Pulmonary artery endothelial cell (primary cell): ENCODE measurements at places on chromosomes 5 and 9. TPM values are rescaled to one million over a fixed set of nuclear protein-coding genes. Genes with fewer than 3 reads are reported as not detected.

Gene BRINP1
- 0.11 TPM in 1 of 2 replicates, not detected in the other for total RNA-seq

Gene SLC6A18
- total RNA-seq = not detected in 2 replicates

Gene TTC33
- 14.8 and 16.7 TPM in 2 replicates for total RNA-seq

Gene NCS1
- total RNA-seq = 40.5 and 44.1 TPM in 2 replicates

Gene SLC23A1
- total RNA-seq = not detected in 2 replicates

Gene TMEM174
- 0.07 TPM in 1 of 2 replicates, not detected in the other for total RNA-seq

- no peak for DNase-seq
Observed at GRCh38 chr5:80937584-80938356, 22.4 kb upstream of the RASGRF2 start.

DNA sequence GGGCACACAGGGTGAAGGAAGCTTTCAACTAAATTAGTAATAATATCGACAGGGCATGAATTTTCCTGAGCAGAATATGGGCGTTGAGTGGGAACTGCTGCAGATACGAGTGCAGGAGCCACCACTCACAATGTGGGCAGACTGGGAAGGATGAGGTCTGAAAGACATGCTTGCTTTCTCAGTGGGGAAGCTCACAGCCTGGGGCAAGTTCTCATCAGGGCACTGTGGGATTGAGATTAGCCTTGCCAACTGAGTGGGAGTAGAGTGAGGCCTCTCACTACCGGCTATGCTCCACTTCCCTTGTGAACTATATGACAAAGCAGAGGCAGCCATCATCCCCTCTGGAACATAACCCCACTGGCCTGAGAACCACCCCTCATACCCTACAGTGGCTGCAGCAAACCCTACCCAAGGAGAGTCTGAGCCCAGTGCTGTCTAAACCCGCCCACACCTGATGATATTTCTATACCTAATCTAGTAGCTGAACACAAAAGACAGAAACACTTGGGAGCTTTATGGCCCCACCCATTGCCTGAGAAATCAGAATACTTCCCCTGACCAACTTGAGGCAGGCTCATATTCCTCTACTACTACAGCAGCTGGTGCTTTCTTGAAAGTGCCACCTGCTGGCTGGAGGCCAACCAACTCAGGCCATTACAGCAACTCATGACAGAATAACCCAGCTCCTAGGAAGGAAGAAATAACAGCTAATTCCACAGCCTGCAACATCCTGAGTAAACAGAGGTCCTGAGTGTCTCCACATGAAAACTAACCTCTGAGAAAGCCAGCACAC lies 173.7 kb upstream of the SPEF2 start:
- no peak for DNase-seq

- DNase-seq = no peak
Observed at GRCh38 chr5:11037080-11037479, 276.0 kb upstream of the DAP start.

DNA sequence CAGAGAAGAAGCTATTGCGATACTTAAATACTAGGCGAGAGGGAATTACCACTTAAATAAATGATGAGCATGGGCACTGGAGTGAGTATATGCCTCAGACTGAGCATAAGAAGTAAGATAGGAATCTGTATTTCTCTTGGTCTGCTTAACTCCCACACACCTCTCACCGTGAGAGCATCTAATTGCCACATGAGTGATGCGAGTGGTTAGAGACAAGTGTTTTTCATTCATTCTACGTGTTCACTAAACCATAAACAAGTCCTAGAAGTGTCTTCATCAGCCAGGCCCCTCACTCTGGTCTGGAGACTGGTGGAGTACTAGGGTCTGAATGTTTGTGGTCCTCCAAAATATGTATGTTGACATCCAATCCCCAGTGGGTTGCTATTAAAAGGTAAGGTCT lies 150.2 kb upstream of the SLC12A2 start:
- DNase-seq = no peak

DNA sequence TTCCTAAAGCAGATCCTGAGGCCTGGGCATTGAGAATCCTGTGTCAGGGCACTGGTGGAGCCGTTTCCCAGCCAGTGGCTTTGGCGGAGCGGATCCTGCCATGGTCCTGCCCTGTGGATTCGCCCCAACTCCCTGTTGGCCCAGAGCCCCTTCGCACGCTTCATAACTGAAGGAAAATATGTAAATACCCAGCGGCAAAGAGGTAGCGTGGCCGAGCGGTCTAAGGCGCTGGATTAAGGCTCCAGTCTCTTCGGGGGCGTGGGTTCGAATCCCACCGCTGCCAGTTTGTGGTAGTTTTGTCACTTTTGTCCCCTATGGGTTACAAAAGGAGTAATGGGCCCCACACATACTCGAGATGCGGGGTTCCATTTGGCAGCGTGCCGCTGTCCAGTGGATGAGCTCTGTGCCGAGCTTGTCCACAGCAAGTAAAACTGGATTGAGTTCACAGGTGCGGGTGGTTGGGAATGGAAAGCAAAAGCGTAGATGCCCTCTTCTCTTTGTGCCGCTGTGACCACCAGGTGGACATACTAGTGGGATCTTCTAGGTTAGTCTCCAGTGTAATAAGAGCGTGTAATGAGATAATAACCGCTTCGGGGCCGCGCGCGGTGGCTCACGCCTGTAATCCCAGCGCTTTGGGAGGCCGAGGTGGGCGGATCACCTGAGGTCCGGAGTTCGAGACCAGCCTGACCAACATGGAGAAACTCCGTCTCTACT lies 17.3 kb downstream of the TRIM7 start:
- DNase-seq = no peak

DNA sequence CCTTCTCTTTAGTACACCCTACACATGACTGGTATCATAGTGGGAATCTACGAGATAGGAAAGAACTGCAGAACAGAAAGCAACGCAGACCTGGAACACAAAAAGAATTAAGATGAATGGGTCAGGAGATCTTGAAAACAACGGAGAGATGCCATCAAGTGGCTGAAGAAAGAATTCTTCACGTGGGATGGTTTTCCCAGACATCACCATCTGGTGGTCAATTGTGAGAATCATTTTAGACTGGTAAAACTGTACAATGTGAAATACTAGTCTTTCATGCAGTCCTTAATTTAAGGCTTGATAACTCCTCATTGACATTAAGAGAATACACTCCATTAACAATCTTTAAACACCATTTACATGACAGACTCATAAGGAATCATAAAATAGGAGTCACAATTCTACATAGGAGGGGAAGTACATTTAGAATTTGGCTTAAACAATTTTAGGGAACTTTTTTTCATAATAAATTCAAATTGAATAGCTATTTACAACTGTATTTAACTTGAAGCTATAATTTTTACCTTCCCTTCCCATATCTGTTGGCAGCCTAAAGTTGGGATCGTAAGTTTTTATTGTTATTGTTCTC lies 128.4 kb upstream of the TRPM3 start:
- peak; percentile 39 for DNase-seq

GRCh38 chr5:159402311-159402710 lies 72.0 kb upstream of the IL12B start:
- no peak for DNase-seq

GRCh38 chr9:5435912-5436311 lies 1.8 kb downstream of the PLGRKT start:
- DNase-seq = no peak

- no peak for DNase-seq
Observed at GRCh38 chr5:58060996-58061395, 398.9 kb downstream of the PLK2 start.

DNA sequence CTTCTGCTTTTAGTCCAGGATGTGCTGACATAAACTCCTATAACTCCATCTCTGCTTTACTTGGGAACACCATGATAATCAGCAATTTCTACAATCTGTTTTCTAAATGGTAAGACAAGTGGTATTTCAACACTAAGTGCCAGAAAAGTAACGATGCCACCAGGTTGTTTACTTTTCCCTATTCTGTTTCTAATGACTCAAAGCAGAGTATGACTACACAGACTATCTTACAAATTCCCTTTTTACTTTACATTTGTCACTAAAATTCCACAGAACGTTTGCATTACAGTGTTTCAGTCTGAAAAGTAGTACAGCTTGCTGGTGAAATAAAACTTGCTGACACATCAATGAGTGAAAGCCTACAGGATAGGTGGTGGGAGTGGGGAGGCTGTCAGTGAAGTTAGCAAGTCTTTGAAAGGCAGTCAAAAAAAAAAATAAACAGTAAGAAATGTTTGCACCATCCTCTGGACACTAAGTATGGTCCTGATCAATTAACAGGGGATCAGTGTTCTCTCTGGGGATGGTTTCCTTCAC lies 186.5 kb downstream of the LURAP1L start:
- DNase-seq = no peak

DNA sequence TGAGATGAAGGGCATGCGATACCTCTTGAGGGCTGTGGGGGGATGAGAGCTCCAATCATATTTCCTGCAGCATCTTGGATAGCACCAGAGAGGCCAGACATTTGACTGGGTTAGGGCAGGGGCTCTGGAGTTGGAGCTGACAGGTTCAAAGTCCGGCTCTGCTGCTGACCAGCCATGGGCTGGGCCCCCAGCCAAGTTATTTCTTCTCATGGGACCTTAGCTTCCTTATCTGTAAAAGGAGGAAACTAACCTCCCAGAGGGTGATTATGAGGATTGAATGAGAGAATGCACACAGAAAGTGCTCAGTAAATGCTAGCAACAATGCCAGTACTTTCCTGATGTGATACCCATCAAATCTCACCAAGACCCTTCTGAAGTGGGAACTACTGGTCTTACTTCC lies 65.2 kb upstream of the SLC25A51 start:
- DNase-seq = peak; percentile 46

DNA sequence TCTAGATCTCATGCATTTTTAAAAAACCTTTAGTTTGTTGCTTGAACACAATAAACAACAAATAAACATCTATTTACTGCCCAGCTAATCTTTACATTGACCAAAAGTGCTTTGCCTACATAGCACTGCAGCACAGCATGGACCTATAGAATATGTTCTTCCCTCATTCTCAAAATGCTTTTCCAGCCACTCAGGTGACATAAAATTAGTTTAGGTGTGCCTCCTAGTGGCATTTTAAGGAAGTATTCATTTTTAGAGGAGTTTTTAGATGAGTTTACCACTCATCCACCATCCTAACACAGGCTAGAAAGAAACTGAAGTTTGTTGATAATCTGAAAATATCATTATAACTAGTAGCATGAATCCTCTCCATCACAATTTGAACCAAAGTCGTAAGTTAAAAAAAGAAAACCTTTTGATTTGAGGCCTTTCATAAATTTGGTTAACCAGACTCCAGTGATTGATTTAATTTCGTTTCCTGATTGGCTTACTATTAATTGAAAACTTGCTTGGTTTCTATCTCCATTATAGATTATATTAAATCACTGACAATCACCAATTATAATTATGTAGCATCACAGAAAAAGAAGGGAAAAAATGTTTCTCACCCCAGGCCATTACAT lies 12.6 kb downstream of the PLGRKT start:
- DNase-seq = no peak
